Effector memory CD8-positive, alpha-beta T cell (primary cell): ENCODE measurements at places on chromosomes 5 and 9.

- no peak for DNase-seq
Measured at GRCh38 chr5:97041239-97041638, 101.2 kb downstream of the LIX1 start.

DNA sequence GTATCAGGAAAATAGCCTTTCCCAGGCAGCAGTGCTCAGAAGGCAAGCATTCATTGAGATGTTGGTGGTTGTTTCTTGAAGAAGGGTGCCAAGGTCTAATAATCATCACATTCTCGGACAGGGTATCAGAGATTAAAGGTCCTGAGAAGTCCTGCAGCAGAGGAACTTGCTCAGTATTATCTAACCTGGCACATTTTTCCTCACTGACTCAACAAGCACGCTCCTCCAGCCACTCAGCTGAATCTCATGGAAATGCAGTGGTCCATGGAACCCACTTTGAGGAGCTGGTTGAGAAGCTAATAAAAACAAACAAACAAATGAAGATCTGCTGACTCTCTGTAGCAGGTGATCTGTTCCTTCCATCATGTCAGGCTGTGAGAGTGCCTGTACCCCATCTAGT lies 35.3 kb upstream of the ICE1 start:
- DNase-seq, result no peak

DNA sequence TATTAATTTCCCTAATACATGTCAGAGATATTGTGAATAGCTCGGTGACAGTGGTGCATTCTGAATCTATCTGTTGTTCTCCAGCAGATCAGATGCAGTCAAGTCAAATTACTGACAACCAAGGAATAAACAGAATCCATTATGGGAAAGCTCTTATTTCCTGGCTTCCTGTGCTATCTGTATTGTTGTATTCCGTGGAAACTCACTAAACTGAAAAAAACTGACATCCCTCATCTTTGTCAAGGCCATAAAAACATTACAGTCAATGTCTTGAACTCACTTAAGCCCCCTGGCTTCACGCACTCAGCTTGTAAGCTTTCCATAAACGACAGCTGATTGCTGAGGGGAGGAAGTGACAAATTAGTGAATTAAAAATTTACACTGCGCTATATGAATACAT lies 245.9 kb downstream of the CTNND2 start:
- DNase-seq, result no peak

DNA sequence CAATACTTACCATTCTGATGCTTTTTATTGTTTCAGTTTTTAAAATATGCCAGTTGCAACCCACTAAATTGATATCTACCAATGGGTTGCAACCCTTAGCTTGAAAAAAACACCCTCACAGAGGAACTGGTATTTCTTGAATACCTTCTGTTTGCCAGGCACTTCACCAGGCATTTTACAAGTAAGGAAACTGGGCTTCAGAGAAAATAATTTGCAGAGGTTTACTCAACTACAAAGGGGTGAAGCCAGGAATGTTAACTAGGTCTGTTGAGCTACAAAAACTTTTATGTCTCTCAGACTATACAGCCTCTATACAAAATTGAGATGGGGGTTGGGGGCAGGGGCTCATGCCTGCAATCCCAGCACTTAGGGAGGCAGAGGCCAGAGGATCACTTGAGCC lies 65.0 kb downstream of the STX17 start:
- DNase-seq, result no peak

- DNase-seq, result no peak
Measured at GRCh38 chr9:126796758-126797157, 8.1 kb upstream of the ZBTB43 start.

DNA sequence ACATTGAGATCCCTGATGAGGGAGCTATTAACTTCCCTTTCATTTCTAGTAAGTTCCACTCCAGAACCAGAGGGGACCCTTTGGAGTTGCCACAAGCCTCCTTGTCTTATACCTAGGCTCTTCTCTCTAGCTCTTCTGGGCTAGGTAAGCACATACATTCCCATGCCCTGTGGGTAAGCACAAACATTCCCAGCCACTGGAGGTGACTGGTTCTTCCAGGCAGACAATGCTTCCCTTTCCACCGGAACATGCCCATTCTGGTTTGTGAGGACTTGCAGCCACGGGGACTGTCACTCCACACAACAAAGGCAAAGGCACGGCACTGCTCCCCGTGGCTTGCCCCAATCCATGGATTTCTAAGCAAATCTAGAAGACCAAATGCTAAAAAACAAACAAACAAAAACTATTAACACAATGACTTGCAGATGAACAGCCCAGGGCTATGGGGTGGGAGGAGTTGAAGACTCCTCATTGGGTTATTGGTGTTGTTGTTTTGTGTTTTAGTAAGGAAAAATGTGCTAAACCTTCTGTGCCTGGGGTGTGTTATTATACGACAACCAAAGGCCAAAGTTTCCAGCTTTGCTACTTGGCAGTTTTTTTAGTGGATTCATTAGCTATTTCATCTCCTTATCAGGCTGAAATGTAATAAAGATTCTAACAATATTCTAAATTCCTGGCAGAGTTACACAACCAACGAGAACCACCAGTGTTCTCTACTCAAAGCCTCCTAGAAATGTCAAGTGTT lies 276.2 kb downstream of the SYK start:
- DNase-seq, result no peak

GRCh38 chr5:107604990-107605389 lies 65.7 kb downstream of the EFNA5 start:
- DNase-seq, result no peak

GRCh38 chr5:119478781-119479180 lies 26.5 kb downstream of the HSD17B4 start:
- no peak for DNase-seq

GRCh38 chr5:156883316-156883875 lies 33.3 kb downstream of the PPP1R2B start:
- no peak for DNase-seq
